ENCODE measurements at places on chromosomes 7 and 10.
A peak's percentile ranks its signal among the peaks of the same experiment; 100 is the strongest.

GRCh38 chr10:125083576-125083920, 76.8 kb downstream of the CTBP2 start:
- DNase-seq, result peak; percentile 85

- no peak for DNase-seq
Measured at GRCh38 chr7:138358850-138359341, 101.2 kb upstream of the TRIM24 start.

DNA sequence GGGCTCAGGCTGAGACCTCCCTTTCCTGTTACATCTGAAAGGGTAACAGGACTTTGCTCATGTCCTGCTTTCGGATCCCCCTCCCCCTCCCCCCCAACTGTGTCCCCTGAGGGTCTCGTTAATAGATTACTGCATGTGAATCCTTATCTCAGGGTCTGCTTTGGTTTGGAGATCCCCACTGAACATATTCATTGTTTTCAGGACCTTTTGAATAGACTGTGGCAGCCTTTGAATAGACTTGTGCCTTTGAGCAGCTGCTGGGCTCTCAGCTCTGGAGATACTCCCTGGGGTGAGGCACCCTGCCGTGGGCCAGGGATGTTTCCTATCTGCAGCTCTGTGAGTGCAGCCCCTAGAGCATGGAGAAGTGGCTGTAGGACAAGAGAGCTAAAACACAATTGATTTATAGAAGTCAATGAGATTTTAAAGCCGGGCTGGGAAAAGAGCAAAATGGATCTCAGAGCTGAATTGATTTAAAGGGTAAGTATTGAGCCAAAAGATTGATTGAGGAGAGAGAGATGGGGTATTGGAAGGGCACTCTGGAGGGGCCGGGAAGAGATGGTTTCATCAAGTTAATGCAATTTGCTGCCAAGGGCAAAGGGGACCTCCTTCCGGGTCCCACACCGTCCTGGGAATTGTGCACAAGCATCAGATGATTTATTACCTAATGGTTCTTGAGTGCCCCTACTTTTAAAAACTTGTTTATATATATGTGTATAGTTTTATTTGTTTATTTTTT, 9.9 kb downstream of the ARHGAP22 start:
- DNase-seq, result no peak

DNA sequence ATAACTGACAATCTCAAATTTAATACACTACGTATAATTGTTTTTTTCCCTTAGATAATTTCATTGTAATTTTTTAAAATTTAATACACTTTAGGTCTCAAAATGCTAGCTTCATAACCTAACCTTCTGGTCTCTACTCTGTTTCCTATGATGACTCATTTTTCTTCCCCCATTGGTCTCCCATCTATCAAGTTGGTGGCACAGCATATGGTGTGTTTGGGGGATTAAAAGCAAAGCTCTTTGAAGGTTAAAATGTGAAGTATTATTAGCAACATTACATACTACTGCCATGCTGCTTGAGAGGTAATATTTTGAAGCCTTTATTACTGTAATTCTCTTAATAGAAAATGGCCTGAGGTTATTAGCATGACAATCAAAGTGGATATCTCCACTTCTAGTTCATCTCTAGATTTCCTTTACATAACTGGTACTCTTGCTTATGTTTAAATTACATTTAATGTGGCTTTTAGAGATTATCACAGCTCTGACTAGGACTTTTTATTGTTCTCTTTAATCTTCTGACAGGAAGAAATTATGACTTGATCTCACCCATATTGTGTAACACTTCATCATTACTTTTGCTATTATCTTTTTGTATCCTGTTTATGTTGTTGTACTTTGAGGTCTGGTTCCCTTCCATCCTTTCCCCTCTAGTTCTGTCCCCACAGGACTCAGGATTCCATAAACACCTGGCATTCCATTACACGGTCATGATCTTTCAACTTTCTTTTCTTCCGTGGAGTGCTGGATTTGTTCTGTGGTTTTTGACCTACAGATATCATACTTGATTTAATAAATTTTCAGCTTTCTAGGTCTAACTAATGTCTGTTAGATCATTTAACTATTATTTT, 185.1 kb downstream of the SEMA3D start:
- no peak for DNase-seq

DNA sequence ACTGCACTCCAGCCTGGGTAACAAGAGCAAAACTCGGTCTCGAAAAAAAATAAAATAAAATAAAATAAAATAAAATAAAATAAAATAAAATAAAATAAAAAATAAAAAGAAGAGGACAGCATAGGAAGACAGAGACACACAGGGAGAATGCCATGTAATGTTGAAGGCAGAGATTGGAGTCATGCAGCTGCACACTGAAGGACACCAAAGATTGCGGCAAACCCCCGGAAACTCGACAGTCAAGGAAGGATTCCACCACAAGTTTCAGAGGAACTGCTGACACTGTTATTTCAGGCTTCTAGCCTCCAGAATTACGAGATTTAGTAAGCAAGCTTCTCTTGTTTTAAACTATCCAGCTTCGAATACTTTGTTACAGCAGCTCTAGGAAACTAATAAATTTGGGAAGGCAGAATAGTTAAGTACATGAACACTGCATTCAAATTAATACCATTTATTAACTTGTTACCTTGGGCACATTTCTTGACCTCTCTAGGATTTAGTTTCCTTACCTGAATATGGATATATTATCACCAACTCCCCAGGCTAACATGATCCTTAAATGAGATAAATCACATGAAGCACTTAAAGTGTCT, 9.5 kb downstream of the CPED1 start:
- no peak for DNase-seq

GRCh38 chr7:157782041-157782440, 445.2 kb downstream of the DNAJB6 start:
- no peak for DNase-seq

- no peak for DNase-seq
Measured at GRCh38 chr7:2666588-2667250, 21.3 kb upstream of the AMZ1 start.

DNA sequence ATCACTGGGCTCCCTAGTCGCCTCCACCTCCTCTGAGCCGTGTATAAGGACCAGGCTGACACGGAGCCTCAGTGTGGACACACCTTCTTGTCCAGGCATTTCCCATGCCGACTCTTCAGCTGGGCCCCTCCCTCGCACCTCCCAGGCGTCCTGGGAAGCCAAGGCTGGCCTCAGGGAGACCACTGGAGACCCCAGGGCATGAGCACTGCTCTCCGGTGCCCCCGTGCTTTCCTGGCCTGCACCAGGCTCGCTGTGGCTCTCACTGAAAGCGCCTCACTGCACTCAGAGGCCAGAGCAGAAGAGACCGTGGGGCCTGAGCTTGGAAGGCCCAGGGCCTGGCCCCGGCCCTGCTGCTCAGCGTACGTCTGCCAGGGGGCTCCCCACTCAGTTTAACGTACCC, 31.4 kb downstream of the LRRC27 start:
- DNase-seq, result no peak

DNA sequence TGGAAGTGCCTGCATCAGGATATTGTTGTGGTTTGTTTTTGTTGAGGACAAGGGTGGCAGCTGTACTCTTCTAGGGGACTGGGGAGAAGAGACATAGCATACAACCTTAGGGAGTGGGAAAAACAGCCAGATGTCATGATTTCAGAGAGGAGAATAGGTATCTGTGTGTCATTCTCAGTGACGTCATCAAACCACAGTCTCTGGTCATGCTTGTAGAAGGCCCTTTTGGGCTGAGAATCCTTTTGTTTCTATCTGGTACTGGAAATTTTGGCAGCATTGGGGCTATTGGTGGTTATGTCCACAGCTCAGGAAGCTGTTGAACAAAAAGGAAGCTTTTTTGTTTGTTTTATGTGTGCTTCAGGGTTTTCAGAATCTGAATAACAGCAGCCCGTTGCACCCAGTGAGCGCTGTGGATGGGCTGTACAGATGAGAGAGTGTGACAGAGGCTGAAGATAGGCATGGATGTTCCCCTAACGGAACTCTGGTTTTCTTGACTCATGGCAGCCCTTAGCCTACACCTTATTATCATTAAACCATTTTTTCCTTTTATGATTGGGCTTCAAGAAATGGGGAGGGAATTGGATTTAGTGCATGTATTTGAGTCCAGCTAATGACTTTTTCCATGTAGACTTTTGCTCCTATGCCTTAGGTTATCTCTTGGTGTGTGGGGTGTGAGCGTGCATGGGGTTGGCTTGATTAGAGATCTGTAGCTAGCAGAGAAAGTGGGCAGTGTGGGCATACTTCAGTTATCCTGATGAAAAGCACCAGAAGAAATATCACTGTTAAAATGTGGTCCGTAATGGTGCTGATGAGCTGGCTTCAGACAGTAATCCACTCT, 65.7 kb downstream of the SND1 start:
- DNase-seq, result no peak

- no peak for DNase-seq
Measured at GRCh38 chr7:29457565-29458011, 106.0 kb upstream of the PRR15 start.

DNA sequence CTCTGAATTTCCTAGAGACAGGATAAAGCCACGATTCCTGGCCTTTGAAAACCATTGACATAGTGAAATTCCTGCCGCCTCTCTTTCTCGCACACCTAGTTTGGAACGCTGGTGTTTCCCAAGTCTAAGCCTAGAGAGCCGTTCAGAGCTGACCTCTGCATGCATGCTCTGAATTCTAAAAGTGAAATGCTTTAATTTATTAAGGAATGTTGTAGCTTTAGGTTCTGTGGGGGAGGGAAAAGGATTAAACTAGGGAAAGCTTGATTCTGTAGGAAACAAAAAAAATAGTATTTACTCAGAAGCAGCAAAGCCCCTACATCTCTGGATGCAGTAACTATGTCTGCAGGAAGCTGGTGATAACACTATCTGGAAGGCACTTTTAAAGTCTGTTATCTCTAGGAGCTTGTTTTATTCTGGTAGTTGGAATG, 27.3 kb downstream of the PFKP start:
- DNase-seq, result no peak

- DNase-seq, result no peak
Measured at GRCh38 chr10:61346796-61347413, 106.3 kb downstream of the TMEM26 start.

GRCh38 chr10:85916286-85916685, 450.3 kb downstream of the GRID1 start:
- DNase-seq, result no peak
